Jurkat, Clone E6-1 (cell line): ENCODE measurements at places on chromosomes 1 and 21.

- DNase-seq: no peak
Observed at GRCh38 chr1:237565236-237565635, 325.5 kb downstream of the ZP4 start.

GRCh38 chr1:235657269-235657668, 7.7 kb upstream of the GNG4 start:
- no peak for DNase-seq

GRCh38 chr1:14443164-14443787, 155.2 kb upstream of the KAZN start:
- no peak for DNase-seq

DNA sequence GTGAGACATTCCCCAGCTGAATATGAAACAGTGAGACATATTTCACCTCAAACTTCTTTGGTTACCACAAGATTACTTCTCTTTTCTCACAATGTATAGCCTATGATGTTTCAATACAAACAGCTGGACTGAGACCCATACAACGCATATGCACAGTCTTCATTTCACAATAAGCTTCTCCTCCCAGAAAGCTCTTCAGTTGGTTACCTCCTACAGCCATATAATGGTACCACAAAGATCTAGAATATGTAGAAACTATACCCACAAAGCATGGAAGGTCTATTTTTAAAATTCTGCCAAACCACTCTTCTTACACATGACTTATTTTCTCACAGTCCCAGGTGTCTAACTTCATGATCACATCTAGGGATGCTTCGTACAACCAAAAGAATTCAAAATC, 70.8 kb downstream of the JAK1 start:
- DNase-seq: peak; percentile 26

DNA sequence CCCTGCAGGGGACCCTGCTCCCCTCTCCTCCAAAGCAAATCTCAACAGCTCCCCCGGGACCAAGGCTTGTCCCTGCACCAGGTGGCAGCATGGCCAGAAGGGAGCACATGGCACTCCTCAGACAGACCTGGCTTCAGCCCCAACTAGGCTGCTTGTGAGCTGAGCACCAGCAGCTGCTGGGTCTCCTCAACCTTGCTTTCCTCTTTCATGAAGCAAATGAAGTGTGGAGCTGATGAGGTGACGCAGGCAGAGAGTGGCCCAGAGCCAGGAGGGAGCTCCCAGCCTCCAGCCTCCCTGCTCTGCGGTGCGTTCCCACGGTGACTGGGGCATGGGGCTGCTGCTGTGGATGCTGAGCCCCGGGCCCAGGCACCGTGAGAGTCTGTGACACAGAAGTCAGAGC, 34.0 kb downstream of the MEGF6 start:
- no peak for DNase-seq

GRCh38 chr1:6419397-6419803, 319 bp downstream of the HES2 start:
- DNase-seq: no peak

DNA sequence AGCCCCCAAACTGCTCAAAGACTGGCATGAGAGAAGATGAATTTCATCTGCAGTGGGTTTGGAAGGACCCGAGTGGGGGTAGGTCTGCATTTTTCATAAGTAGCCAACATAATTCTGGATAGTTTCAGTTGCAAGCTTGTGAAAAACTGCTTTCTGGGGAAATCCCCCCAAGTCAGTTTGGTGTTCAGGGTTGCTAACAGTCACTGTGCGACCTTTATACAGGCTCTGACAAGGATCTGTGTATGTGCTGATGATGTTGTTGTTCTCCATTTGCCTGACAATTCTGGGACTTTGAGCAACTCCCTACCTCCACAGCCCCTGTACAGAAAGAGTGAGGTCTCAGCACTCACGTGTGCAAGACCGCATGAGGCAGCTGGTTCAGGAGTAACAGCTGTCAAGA, 87.9 kb downstream of the SUSD4 start:
- DNase-seq: no peak

DNA sequence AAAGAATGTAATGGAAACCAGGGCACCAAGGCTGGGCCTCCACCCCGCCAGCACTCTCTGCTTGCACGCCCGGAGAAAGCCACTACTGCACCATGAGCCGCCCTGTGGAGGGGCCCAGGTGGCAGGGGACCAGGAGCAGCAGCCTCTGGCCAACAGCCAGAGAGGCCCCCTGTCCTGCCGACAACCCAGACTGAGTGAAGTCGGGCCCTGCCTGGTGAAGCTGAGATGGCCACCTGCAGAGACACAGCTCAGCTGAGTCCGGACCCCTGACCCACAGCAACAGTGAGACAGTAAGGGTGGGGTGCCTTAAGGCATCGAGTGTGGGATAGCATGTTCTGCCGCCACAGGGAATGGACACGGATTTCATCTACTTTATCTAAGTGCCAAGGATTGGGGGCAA, 28.9 kb downstream of the WDR4 start:
- DNase-seq: no peak

DNA sequence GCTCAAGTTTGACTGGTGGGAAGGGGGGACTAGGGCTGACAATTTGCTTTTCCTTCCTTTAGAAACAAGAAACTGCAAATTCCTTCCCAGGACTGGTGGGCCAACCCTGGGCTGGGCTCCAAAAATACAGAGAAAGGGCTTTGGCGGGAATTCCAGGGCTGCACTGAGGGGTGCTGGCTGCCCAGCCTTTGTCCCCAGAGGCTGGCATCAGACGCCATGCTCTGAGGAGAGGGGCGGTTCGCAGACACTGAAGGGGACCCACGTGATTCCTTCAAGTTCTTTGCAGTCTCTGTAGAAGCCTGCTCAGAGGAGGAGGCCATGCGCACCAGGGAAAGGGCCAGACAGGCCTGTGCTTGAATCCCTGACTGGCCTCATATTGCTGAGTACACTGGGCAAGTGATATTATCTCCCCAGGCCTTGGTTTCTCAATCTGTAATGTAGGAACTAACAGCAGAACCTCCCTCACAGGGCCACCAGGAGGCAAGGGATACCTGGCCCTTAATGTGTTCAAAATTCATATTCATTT, 119.5 kb downstream of the EPHB2 start:
- DNase-seq: no peak

- DNase-seq: no peak
Observed at GRCh38 chr1:113205980-113206766, 133.2 kb downstream of the LRIG2 start.

DNA sequence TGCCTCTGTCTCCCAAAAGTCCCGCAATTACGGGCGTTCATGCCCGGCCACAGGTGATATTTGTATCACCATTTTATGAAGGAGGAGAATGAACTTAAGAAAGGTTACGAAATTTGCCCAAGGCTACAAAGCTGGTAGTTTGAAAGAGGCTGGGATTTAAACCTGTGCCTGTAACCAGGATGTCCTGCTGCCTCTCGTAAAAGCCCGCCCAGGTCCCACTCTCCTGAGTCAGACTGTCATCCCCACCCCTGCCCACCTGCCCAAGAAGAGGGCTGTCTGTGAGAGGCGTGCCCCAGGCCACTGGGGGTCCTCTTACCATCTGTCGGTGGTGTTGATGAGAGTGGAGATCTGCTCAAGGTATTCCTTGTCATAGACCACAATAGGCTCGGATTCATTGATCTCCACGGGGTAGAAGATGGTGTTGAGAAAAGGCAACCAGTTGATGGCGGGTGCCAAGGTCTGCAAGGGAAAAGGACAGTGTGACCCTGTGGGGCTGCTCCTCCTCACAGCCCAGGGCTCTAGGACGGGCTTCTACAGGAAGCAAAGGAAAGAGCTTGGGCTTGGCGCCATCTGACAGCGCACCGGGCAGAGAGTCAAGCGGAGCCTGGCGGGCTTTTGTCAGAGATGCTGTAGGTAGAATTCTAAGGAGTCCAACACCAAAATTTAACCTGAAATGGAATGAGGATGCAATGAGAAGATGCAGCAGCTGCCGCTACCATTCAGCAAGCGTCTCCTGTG, 43.2 kb downstream of the ECE1 start:
- no peak for DNase-seq

- no peak for DNase-seq
Observed at GRCh38 chr1:22710701-22711049, at the start of gene EPHB2. EPHB2 (plus strand) TSS chr1:22710839; CDS start chr1:22710983, 144 bp downstream.

DNA sequence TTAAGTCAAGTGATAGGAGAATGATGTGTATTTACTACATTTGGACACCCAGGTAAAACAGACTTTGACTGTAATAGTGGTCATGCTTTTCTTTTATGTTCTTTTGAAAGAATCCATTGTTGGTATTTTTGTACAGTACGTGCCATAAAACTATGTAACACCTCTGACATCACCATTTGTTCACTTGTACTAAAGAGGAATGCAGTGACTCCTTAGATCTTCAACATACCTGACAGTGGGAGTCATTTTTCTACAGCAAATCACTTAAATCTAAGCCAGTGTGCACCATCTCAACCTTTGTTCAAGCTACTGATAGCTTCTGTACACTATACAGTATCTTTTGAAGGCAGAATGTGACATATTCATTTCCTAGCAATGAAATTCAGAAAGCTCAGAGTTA, 6.3 kb upstream of the PLD5 start:
- no peak for DNase-seq

DNA sequence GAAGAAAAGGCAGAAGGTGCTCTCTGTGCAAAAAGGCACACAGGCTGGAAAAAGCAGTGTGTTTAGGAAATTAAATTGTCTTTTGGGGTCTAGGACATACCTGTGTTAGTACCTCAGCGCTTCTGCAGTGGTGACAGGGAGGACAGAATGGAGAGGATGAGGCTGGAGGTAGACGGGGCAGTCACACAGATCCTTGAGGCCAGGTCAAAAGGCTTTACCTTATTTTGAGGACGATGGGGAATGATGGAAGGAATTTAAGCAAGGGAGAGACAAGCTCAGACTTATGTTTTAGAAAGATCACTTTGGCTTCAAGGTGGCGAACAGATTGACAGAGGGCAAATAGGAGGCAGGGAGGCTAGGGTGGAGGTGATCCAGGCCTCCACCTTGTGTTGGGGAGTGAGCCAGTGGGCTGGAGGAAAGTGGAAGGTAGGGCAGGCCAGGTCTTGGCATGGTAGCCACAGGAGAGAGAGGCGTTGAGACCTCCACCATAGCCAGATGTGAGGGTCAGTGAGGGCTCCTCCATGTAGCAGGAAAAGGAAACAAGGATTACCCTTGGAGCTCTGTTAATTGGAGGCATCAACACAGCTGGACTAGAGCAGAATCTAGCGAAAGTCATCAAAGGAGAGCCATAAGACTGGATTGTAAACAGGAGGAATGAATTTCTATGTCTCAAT, 4.2 kb downstream of the CYP4B1 start:
- DNase-seq: no peak

- no peak for DNase-seq
Observed at GRCh38 chr1:38730511-38731397, 128.8 kb downstream of the RRAGC start.

DNA sequence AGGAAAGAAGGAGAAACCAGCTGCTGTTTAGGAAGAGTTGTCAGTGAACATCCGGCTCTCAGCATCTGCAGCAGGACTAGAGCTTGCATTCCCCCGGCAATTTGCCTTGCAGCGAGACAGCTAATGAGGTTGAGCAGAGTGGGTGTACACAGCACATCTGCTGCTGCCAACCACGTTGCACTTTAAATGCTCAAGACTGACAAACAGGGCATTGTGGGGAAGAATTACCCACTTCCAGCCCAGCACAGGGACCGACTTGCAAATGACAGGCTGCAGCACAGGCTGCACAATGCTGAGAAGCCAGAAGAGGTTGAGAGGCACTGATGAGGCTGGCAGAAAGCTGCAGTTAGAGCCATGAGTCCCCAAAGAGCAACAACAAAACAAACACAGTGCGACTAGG, 47.5 kb upstream of the PLA2G2C start:
- no peak for DNase-seq

- DNase-seq: no peak
Observed at GRCh38 chr1:18062185-18062584, 45.4 kb upstream of the IGSF21 start.

DNA sequence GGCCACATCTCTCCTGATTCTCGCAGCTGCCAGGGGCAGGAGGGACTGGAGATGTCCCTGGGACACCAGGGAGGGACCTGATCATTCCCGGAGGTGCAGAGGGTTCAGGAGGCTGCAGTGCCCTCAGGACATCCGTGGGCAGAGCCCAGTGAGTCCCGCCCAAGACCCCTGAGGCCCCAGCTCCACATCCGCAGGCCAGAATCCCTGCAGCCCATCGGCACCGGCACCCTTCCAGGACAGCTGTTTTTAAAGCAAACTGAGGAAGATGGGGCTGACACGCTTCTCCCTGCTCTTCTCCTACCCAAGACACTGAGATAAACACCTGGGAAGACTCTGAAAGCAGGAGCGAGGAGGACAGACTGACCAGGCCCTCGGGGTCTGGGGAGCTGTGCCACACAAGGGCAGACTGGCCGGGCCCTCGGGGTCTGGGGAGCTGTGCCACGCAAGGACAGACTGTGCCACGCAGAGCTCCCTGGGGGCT, 25.5 kb downstream of the SLC19A1 start:
- DNase-seq: no peak

DNA sequence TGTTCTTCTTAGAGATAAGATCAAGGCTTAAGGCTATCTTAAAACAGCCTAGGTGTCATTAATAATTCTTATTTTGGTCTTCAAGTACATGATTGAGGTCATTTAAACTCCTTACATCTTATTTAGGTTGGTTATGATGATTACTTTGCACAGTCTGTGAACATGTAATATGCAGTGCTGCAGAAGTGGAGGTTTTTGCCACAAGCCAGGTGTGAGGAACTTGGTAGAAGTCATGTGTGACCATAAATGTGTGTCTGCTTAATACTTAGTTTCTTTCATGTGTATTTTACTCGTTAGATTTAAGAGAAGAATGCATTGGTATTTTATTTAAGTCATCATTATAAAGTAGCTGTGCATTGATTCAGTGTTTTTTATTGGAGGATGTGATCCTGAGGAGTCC, 10.1 kb downstream of the ATG4C start:
- DNase-seq: peak; percentile 32

DNA sequence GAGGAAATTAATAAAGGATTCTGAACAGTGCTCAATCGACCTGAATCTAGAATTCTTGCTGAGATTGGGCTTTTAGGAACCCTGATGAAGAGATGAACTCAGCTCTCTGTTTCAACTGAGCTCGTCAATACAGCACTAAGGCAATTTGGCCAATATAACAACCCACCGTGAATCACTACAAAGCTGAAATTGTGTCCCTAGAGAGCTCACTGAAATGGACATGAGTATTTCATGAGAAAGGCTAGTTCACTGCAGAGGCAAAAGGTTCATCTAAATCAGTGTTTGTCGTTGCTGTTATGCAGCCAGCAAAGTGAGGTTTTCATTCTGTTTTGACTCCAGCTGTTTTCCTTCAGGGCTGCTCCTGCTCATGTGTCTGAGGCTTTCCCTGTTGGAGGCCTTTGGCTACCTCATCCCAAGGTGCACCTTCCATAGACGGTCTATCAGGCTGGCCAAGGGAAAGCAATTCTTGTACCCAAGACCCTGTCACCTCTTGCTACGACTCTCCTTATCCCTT, 83.5 kb downstream of the URB2 start:
- DNase-seq: no peak

- no peak for DNase-seq
Observed at GRCh38 chr1:154911691-154912550, 24.6 kb downstream of the PMVK start.
